ENCODE measurements at places on chromosomes 5 and 9. TPM values are rescaled to one million over a fixed set of nuclear protein-coding genes. Genes with fewer than 3 reads are reported as not detected.

GRCh38 chr5:24645483-24645882, 705 bp upstream of the CDH10 start:
- no peak for DNase-seq

PRRC1 gene
- 52.3 TPM for total RNA-seq

DNA sequence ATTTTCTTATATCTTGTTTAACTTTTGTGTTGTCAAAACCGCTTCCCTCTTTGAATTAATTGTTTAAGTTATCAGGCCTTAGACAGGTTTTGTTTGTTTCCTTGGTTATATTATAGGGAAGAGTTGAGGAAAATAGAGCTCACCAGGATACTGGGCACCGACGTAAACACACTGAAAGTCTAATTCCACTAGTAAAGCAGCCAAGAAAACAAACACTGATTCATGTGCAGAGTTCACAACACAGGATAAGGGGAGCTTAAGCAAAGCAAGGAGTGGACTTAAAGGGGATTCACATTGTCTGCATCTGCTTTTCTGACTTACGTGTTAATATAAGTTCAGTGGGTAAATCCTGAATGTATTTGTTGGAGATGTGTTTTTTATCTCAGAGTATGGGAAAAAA, 139.0 kb upstream of the CDH6 start:
- no peak for DNase-seq

RNF183 gene
- total RNA-seq: 0.12 TPM

DNA sequence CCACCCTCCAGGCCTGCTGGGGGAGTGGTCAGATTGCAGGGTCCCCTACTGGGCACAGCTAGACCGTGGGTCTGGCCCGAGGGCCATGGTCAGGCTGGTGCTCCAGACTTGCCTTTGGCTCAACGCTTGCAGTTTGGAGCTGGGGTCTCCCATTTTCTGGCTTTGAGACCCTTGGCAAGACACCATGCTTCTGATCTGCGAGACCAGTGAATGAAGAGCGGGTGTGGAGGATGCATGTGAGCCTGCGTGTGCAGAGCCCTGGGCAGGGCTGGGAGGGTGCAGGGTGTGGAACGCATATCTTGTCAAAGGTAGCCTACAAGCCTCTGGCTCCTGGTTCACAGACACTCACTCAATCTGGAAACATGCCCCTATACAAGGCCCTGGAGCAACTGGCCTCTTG, 6.1 kb upstream of the MRNIP start:
- no peak for DNase-seq

GPR150 gene
- total RNA-seq: 0.56 TPM

DNA sequence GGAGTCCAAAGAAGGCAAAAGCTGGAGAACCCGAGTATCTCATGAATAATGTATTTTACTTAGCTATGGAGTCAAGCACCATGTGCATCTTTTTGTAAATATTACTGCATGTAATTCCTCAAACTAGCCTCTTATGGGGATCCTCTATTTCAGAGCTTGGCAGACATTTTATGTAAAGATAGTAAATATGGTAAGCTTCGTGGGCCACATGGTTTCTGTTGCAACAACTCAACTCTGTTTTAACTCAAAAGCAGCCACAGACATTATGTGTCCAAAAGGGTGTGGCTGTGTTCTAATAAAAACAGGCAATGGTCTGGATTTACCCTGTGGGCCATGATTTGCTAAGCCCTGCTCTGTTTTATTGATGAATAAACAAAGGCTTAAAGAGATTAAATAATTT, 17.3 kb downstream of the DAPK1 start:
- DNase-seq: no peak

- DNase-seq: peak; percentile 67
Observed at GRCh38 chr5:179870403-179870903, 11.8 kb upstream of the MRNIP start.

DNA sequence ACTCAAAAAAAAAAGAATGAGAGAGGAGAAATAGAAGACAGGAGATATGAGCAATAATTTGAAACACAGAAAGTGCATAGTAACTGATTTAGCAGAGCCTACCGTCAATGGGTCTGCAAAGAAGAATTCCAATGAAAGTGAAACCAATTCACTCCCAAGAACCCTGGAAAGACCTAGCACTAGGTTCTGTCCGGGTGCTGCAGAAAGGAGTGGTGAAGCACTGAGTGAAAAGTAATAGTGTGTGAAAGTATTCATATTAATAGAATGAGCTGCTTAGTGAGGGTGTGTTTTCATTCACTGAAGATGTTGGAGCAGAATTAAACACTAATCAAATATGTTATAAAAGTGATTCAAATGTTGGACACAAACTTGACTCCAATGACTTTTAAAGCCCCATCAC, 51.3 kb upstream of the SLC30A5 start:
- no peak for DNase-seq

PCDHA9 gene
- not detected for total RNA-seq

- no peak for DNase-seq
Observed at GRCh38 chr9:94867281-94867841, 140.9 kb downstream of the AOPEP start.

DNA sequence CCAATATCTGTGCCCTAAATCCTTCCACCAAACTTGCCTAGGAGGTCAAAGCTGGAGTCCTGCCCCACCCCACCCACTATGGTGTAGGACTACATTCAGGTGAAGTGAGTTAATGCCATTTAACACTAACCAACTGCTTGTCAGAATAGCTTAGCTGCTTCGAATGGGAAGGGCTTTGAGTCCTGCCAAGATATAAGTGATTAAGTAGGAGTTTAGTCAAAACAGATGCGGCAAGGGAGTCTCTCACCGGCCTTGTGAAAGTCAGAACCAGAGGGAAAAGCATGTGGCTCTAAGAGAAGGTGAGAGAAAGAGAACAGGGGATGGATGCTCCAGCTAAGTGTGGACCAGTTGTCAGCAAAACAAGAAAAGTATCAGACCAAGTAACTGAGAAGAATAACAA, 132.6 kb downstream of the SPOCK1 start:
- no peak for DNase-seq

- DNase-seq: no peak
Observed at GRCh38 chr5:57816108-57816507, 333.5 kb upstream of the ACTBL2 start.

PNPLA7 gene
- 1.2 TPM for total RNA-seq

DNA sequence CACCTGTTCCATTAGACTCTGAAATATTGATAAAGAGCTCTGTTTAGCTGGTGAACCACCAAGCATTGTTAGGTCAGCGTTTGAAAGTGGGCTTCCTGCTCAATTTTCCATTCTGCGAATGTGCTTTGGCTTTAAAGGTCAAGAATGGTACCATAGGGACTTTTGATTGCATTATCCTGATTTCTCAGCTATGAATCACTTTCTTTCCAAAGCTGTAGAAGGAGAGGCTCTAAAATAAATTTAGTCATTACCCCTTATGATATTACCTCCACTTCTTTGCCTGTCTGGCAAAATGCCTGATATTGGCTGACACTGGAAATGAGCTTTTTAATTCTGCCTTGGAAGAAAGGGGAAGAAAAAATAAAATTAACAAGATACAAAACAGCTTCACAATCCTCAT, 237.2 kb upstream of the CTNND2 start:
- DNase-seq: no peak

DNA sequence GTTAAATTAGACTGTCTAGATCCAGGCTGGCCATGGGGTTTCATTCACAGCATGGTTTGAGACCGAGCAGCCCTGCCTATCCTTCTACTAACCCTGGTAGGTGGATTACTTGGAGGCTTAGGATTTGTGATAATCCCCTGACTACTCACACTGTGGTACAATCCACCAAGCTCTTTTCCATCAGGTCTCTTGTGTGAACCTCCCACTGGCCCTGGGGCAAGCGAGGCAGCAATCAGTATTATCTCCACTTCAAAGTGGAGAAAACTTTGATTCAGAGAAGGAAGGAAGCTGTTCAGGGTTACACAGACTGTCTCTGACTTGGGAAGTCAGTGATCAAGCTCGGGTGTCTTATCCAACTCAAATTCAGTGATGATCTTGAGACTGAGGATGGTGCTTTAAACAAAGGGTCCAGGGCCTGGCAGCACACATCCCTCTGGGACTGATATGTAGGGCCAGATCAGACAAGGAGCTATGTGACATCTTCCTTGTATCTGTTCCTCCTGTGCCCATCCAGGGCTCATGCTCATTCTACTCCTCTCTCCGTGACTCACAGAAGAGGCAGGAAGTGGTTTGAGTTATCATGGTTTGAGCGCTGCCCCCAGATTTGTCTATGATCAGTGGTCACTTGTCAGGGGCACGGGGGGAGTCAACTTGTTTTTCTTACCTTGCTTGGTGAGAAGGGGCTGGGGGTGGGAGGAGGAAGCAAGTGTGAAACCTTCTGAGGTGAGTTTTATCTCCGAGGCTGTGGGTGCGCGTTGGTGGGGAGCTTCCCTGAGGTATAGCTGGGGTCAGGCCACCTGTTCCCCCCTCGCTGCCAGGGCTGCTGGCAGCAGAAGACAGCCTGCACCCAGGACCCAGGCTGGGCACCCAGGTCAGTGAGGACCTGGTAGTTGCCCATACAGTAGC, 48.6 kb downstream of the RGS3 start:
- DNase-seq: peak; percentile 89

ZNF474 gene
- total RNA-seq: not detected

GRCh38 chr9:2414465-2414864, 207.1 kb upstream of the VLDLR start:
- DNase-seq: no peak

DNA sequence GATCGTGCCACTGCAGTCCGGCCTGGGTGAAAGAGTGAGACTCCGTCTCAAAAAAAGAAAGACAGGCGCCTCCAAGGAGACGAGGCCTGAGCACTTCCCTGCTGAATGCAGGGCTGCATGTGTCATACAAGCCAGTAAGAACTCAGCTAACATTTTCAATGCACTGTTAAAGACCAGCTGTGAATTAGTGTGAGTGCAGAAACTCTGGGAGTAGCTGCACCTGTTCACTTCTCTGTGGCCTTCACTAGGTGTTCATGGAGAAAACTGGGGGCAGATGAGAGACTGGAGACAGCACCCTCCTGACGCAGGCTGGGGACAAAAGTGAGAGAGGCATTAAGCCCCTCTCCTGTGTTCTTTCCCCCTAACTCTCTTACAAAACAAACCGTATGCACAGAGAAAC, 41.8 kb downstream of the FBXO10 start:
- DNase-seq: no peak

DNA sequence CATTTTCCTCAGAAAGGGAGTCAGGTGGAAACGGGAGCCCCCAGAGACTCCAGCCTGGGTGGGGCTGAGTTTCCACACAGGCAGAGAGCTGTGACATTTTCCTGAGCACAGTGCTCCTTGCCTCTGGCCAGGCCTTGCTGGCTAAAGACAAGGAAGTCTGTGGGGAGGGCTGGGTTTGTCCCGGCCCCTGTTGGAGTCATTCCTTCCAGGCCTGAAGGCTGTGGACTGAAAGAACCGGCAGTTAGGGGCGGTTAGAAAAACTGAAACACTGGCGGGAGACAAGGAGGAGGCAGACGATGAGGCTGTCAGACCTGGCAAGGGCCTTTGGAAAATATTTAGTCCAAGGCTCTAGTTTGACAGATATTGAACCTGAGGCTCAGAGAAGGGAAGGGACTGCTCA, 29.9 kb downstream of the COL15A1 start:
- DNase-seq: no peak

CDC20B gene
- total RNA-seq: not detected

DNA sequence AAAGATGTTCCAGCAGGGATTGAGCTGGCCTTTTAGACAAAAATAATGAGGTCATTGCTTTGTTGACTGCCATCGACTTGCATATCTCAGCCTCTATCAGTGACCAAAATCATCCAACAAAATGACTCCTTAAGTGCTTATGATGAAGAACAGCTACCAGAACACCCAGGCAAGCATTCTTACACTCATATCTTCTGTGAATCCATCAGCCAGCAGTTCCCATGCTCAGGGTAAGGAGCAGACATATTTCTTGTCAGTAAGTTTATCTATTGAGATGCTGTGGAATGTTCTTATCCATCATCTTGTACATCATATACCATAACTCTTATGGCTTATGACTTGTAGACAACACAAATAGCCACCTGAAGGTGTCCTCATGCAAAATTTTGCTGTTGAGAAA, 20.2 kb upstream of the SPDL1 start:
- DNase-seq: no peak

- DNase-seq: no peak
Observed at GRCh38 chr9:136047775-136048559, 47.1 kb downstream of the NACC2 start.

GRAMD2B gene
- total RNA-seq: 9.2 TPM

- peak; percentile 36 for DNase-seq
Observed at GRCh38 chr5:74693191-74693590, 8.2 kb downstream of the HEXB start.

DNA sequence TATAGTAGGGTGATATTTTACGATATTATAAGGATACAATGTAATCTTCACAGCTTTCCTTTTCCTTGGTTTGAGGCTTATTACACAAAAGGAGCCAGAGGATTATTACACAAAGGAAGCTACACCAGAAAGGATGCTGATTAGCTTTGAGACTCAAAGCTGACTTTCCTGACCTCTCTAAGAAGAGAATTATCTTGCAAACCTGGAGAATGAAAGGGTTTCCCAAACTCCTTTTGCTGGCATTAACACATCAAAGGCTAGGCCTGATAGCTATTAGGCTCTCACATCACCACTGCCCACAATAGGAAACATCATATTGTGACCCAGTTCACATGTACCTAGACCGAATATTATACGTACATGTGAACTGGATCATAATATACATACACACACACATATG, 34.2 kb upstream of the CHD1 start:
- no peak for DNase-seq

SHLD3 gene
- total RNA-seq: 5.1 TPM

- no peak for DNase-seq
Observed at GRCh38 chr5:154712518-154713437, 42.4 kb upstream of the LARP1 start.

APBA1 gene
- total RNA-seq: 1.1 TPM

DNA sequence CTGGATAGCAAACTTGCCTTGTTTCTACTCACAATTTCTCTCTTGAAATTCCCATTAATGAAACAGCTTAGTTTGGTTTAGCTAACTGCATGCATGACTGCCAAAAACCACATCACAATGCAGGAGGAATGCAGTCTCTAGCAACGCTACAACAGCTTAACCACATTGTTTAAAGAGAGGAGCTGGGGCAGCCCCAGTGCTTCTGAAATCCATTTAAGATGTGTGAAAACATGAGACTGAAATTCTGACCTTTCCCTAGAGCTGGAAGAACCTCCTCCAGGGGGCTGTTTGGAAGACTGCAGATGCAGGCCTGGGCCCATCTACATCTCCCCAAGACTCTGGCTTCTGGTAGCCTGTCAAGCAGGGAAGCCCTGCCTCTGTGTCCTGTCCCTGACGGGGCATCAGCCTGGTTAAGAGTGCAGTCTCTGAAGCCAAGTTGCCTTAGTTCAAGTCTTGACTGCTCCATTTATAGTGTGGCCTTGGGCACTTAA, 157.1 kb downstream of the ZNF462 start:
- DNase-seq: no peak

GRCh38 chr5:169904508-169904907, 75.8 kb downstream of the INSYN2B start:
- DNase-seq: no peak

Measured in activated CD4-positive, alpha-beta T cell treated with anti-CD3 and anti-CD28 coated beads, Interleukin-2, amount 10 ng/mL, durations not matched to agents 24 days and 14 days (primary cell).